Heart left ventricle (tissue), 16 donors: ENCODE measurements at places on chromosomes 3 and 15. TPM values are rescaled to one million over a fixed set of nuclear protein-coding genes. Genes with fewer than 3 reads are reported as not detected.

- H3K27me3 ChIP-seq = peaks cover 42% of the 10 kb centered on the region
- no peaks in the 10 kb centered on the region for H3K36me3 ChIP-seq
- peak overlapping the region; percentile 84 for H3K4me3 ChIP-seq
- H3K27ac ChIP-seq = peak overlapping the region; percentile 98
- H3K4me1 ChIP-seq = peaks cover 4% of the 10 kb centered on the region
- peak; percentile 83 for DNase-seq
Observed at GRCh38 chr15:29821416-29822099, 710 bp downstream of the TJP1 start.

DNA sequence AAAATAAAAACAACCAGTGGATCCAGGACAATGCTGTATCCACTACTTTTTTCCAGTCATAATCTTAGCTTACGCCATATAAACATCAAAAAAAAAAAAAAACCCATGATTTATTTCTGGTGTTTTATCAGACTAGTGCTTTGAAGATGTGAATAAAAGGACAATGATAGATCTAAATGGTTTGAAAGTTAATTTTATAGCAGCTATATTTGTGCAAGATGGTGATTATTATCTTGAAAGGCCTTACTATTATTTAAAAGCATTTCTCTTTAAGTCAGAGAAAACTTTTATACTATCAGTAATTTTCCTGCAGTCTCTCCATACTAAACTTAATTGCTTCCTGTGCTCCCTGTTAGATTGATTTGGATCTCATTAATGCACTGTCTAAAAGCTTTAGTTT lies 670.3 kb downstream of the TBL1XR1 start:
- no peaks in the 10 kb centered on the region for H3K4me1 ChIP-seq
- no peaks in the 10 kb centered on the region for H3K36me3 ChIP-seq
- no peaks in the 10 kb centered on the region for H3K27me3 ChIP-seq
- no peak overlapping the region for H3K4me3 ChIP-seq
- no peak for DNase-seq

DNA sequence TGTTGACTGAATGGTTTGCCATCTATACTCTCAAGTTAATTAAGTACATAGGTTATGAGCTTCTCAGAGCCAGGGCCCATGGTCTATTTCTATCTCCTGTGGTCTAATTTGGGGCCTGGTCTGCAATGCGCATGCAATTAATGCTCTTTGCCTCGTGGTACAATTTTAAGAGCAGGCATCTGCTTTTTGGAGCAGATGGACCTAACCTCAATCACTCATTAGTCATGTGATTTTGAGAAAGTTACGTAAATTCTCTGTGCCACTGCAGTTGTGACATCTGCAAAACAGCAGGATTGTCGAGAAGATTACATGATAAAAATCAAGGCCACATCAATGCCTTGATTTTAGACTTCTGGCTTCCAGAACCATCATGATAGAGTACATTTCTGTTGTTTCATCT lies 543.7 kb upstream of the ADAMTS9 start:
- no peaks in the 10 kb centered on the region for H3K36me3 ChIP-seq
- no peak for DNase-seq
- no peak overlapping the region for H3K4me3 ChIP-seq
- peaks cover 4% of the 10 kb centered on the region for H3K4me1 ChIP-seq

GRCh38 chr3:169143506-169143905 lies 520.0 kb downstream of the MECOM start:
- H3K4me1 ChIP-seq = peaks cover 4% of the 10 kb centered on the region
- no peaks in the 10 kb centered on the region for H3K36me3 ChIP-seq
- no peaks in the 10 kb centered on the region for H3K27me3 ChIP-seq
- H3K4me3 ChIP-seq = peak overlapping the region; percentile 68
- peak overlapping the region; percentile 85 for H3K27ac ChIP-seq

The DUOX2 gene
- total RNA-seq = 0.05 TPM

- DNase-seq = no peak
- H3K4me1 ChIP-seq = no peaks in the 10 kb centered on the region
- H3K4me3 ChIP-seq = no peak within 1 kb of the TSS
- H3K27me3 ChIP-seq = no peaks in the 10 kb centered on the region
- no peaks in the 10 kb centered on the region for H3K36me3 ChIP-seq
Observed at GRCh38 chr3:52794612-52795099, at the start of gene ITIH3. Gene ITIH3 (plus strand): TSS chr3:52794796. CDS start chr3:52794804, 8 bp downstream.

GRCh38 chr15:51759557-51760070 lies 8.2 kb downstream of the TMOD2 start:
- peak overlapping the region; percentile 48 for H3K27ac ChIP-seq
- no peak overlapping the region for H3K4me3 ChIP-seq
- H3K27me3 ChIP-seq = no peaks in the 10 kb centered on the region
- no peaks in the 10 kb centered on the region for H3K4me1 ChIP-seq

DNA sequence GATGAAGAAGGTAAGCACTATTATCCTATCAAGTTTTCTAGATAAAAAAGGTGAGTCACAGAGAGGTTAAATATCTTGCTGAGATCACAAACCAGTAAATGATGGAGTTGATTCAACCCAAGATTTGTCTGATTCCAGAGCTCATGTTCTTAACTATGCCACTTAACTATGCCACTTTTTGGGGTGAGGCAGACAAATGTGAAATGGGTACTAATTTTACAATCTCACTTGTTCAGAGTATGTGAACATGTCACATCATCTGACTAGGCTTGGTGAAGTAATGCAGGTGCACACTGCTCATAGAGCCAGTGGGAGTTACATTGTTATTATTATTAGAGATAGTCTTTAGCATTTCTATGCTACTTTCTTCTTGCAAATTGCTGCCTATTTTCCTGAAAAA lies 2.0 kb downstream of the DRD3 start:
- peaks cover 7% of the 10 kb centered on the region for H3K4me1 ChIP-seq
- no peak overlapping the region for H3K27ac ChIP-seq
- no peaks in the 10 kb centered on the region for H3K27me3 ChIP-seq
- H3K4me3 ChIP-seq = no peak overlapping the region
- H3K36me3 ChIP-seq = no peaks in the 10 kb centered on the region

GRCh38 chr3:47716656-47717055 lies 65.0 kb downstream of the SMARCC1 start:
- H3K27me3 ChIP-seq = no peaks in the 10 kb centered on the region
- no peaks in the 10 kb centered on the region for H3K4me1 ChIP-seq
- H3K4me3 ChIP-seq = no peak overlapping the region
- no peak for DNase-seq
- no peak overlapping the region for H3K27ac ChIP-seq
